Stimulated activated CD4-positive, alpha-beta T cell treated with anti-CD3 and anti-CD28 coated beads, TNF-alpha, amount 100 ng/mL, for 4 hours (primary cell): ENCODE measurements at places on chromosomes 13 and 19.

DNA sequence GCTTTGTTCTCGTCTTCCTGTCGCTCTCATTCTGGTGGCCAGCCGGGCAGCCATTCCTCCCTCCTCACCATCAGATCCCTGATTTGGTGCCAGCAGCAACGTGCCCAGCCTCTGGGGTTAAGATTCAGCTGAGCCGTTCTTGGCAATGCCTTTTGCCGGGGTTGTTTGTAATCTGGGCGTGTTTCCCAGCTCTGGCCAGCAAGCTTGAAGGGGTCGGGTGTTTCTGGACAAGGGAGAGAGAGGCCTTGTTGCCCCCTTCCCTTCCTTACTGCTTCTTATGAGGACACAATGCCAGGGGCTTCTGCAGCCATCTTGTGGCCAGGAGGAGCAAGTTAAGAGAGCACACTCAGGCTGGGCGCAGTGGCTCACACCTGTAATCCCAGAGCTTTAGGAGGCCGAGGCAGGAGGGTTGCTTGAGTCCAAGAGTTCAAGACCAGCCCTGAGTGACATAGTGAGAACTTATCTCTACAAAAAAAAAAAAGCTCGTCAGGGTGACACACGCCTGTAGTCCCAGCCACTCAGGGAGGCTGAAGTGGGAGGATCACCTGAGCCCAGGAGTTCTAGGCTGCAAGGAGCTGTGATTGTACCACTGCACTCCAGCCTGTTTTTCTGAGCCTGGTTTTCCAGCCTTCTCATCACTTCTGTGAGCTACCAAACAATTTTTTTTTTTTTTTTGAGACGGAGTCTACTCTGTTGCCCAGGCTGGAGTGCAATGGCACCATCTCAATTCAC is 10.7 kb upstream of the CRTC1 start:
- DNase-seq: no peak

- no peak for DNase-seq
Measured at GRCh38 chr13:73081256-73081915, 22.6 kb downstream of the KLF5 start.

GRCh38 chr13:45219123-45219891 is 18.5 kb upstream of the KCTD4 start:
- DNase-seq: no peak

DNA sequence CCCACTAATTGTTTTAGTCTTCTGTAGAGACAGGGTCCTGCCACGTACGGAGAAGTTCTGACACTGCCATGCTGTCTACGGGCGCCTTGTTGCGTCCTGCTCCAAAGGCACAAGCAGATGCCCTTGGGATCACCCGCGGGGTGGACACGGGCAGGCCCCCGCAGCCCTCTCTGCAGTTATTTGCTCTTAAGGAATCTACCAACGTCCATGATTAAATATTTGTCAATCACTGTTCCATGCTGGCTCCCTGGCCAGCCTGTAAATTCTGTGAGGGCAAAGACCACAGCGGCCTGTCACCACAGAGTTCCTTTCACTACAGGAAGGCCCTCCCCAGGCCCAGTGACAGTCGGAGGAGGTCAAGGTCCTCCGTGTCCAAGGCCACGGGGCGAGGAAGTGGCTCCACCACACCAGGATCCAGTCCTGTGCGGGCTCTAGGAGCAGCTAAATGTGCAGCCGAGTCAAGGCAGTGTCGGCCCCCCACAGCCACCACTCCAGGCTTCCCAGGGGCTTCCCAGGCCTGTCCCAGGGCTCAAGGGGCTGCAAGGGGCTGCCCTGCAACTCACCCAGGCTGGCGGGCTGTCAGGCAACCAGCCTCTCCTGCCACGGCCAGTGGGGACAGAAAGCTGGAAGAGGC is 2.1 kb downstream of the RNF126 start:
- no peak for DNase-seq
